ENCODE measurements at places on chromosomes 5 and 9. TPM values are rescaled to one million over a fixed set of nuclear protein-coding genes. Genes with fewer than 3 reads are reported as not detected.

SOX30 gene
- total RNA-seq: not detected

PCDHB6 gene
- 0.16 TPM for total RNA-seq

BDP1 gene
- 14.1 TPM for total RNA-seq

PCDHAC2 gene
- 0.24 TPM for total RNA-seq

GARIN3 gene
- total RNA-seq: not detected

C5orf34 gene
- total RNA-seq: 1.2 TPM

SLC12A7 gene
- total RNA-seq: 3.0 TPM

ORM2 gene
- total RNA-seq: 0.36 TPM

ADCY2 gene
- total RNA-seq: 0.12 TPM

LHX3 gene
- total RNA-seq: 0.08 TPM

KCNV2 gene
- not detected for total RNA-seq

PTGES gene
- total RNA-seq: 9.1 TPM

CARTPT gene
- not detected for total RNA-seq

SHOC1 gene
- total RNA-seq: 0.56 TPM

TRPM6 gene
- 1.2 TPM for total RNA-seq

PNPLA7 gene
- total RNA-seq: 1.0 TPM

DMRTA1 gene
- total RNA-seq: 1.8 TPM

ELOVL7 gene
- total RNA-seq: 5.3 TPM

MINAR2 gene
- total RNA-seq: not detected

ARL14EPL gene
- total RNA-seq: not detected

DEPDC1B gene
- 4.9 TPM for total RNA-seq

PCDH12 gene
- total RNA-seq: 0.40 TPM

ESM1 gene
- total RNA-seq: not detected

GDNF gene
- 0.80 TPM for total RNA-seq

NUTM2F gene
- total RNA-seq: not detected

ENTPD2 gene
- 2.9 TPM for total RNA-seq

FREM1 gene
- total RNA-seq: 0.20 TPM

SAPCD2 gene
- 13.8 TPM for total RNA-seq

DMRT3 gene
- total RNA-seq: not detected

SUSD3 gene
- total RNA-seq: 0.96 TPM

ANXA2R gene
- 1.8 TPM for total RNA-seq

TAF11L12 gene
- not detected for total RNA-seq

UBE2QL1 gene
- not detected for total RNA-seq

GKAP1 gene
- total RNA-seq: 1.6 TPM

KIF27 gene
- total RNA-seq: 2.5 TPM

ACOT12 gene
- total RNA-seq: not detected

PCDHB4 gene
- 0.52 TPM for total RNA-seq

MLANA gene
- not detected for total RNA-seq

PCDHGA8 gene
- total RNA-seq: 0.64 TPM

LHFPL2 gene
- 3.7 TPM for total RNA-seq

SHISAL2B gene
- not detected for total RNA-seq

MACIR gene
- 3.6 TPM for total RNA-seq

CDK7 gene
- total RNA-seq: 31.7 TPM

NDST1 gene
- 112 TPM for total RNA-seq

TMEM215 gene
- total RNA-seq: not detected

IL9 gene
- not detected for total RNA-seq
